ENCODE measurements at places on chromosomes 5 and 9.
A peak's percentile ranks its signal among the peaks of the same experiment; 100 is the strongest.

- no peak for DNase-seq
Measured at GRCh38 chr5:53942724-53943123, 367.6 kb downstream of the ARL15 start.

GRCh38 chr5:142857405-142857804, 87.2 kb downstream of the ARHGAP26 start:
- no peak for DNase-seq

DNA sequence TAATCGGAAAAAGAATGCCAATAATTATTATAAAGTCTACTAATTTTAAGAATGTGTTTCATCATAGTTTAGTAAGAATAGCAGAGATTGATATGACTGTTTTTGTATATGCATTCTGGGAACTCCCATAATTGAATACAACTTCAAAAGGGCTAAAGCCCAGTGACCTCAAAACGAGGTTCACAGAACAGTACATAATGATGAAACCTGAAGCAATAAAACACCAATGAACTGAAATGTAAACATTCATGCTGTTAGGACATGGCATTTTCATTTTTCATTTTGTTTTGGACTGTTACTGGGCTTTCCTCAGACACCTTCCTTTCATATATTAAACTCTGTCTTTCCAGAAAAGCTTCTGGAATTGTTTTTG, 684 bp upstream of the JMY start:
- DNase-seq, result no peak

GRCh38 chr5:148859703-148860102, 33.3 kb downstream of the ADRB2 start:
- DNase-seq, result no peak

GRCh38 chr5:134515801-134516200, 9.7 kb upstream of the JADE2 start:
- DNase-seq, result no peak

DNA sequence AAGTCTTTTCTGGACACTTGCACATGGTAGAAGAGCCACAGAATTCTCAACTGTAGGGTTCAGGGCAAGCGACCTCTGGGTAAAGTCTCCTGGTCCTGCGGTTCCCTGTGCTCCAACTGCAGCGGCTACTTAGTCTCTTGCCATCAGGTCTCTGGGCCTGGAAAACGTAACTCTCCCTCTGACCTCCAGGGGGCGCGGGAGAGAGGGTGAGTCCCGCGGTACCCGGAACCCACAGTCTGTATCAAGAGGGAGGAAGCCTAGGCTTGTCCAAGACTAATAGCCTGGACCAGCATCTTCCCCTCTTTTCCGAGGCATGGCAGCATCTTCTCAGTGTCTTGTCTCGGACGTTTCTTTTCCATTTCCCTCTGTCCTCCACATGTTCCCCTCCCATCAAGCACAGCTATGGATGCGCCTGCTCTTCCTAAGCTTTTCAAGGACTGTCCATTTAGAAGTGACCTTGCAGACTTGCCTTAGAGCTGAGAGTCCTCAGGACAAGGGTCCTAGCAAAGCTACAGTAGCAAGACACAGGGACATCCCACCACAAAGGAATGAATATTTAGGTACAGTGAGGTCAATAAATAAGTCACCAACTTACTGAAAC, 59.3 kb downstream of the FSTL4 start:
- DNase-seq, result no peak

DNA sequence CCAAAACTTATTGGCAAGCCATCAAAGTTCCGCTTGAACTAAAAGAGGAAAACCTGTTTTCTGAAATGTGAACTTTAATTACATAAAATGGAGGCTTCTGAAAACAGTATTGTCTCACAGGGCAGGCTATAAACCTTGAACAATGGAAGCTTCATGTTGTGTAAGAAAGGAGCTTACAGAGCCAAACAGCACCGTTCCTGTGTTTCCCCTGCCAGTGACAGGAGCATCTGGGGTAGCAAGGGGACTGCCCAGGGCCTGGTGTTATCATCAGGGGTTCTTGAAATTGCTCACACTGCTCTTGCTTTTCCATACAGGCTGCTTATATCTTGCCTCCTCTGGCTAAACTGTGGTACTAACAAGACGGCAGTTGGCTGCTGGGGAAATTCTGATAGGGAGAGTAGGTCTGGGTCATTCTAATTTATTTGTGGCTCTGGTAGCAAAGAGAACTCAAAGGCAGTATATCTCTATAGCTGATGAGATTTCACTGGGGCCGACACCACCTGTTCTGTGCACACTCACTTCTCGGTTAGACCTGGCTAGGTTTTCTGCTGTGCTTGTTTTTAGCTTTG, 40.4 kb downstream of the BASP1 start:
- DNase-seq, result no peak

DNA sequence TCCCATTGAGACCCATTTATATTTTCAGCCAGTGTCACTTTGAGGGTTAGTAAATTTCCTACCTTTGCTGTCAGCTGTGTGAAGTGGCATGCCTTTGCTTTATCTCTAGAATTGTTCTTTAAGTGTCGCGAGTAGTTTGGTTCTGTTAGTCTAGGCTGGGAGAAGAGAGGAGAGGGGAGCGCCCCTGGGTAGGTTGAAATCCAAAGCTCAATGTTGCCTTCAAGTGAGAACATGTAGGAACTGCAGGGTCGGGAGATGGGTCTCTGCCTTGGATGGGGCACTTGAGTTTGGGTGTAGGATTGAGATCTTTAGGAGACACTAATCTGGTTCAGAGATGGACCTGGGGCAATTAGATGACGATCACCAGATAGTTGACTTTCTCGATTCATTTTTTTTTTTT, 46.3 kb downstream of the STC2 start:
- peak; percentile 7 for DNase-seq

GRCh38 chr5:179223961-179224360, 121.3 kb downstream of the ADAMTS2 start:
- no peak for DNase-seq

DNA sequence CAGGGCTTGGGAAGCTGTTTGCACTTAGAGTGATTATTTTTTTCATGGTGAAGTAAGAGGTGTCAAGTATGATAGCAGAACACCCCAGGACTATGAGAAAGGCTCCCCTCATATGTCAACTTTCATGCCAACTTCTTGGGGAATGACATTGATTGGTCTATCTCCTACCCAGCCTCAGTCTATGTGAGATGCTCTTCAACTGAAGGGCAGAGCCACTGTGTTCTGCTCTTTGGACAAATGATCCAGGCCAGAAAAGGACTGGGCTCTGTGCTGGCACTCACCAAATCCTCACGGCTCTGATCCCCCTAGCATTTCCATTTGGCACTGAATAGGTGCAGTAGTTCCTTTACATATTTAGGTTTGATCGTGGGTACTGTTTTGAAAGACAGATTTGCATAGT, 151.1 kb downstream of the DMRT2 start:
- DNase-seq, result no peak

GRCh38 chr9:74729136-74729695, 158.5 kb downstream of the TRPM6 start:
- DNase-seq, result no peak

GRCh38 chr5:141570655-141571054, 48.1 kb downstream of the DIAPH1 start:
- no peak for DNase-seq

DNA sequence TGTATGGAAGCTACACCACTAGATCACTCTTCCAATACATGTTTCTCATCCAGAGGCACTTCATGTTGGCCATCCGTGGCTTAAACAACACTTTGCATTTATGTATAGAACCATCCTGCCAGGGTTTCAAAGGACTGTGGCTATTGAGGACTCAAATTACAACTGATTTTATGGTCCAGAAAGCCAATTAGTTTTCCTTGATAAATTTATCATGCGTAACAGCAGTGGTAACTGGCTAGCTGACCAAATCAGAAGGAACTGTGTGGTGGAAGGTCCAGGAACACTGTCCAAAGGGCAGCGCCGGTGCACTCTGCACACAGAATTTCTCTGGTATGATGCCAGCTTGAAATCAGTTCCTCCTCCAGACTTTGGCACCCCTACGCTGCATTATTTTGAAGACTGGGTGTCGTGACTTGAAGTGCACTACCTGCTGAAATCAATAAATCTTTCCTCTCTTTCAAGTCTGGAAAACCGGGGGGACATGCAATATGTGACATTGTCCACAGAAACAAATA, 69.3 kb upstream of the TMEM252 start:
- no peak for DNase-seq

DNA sequence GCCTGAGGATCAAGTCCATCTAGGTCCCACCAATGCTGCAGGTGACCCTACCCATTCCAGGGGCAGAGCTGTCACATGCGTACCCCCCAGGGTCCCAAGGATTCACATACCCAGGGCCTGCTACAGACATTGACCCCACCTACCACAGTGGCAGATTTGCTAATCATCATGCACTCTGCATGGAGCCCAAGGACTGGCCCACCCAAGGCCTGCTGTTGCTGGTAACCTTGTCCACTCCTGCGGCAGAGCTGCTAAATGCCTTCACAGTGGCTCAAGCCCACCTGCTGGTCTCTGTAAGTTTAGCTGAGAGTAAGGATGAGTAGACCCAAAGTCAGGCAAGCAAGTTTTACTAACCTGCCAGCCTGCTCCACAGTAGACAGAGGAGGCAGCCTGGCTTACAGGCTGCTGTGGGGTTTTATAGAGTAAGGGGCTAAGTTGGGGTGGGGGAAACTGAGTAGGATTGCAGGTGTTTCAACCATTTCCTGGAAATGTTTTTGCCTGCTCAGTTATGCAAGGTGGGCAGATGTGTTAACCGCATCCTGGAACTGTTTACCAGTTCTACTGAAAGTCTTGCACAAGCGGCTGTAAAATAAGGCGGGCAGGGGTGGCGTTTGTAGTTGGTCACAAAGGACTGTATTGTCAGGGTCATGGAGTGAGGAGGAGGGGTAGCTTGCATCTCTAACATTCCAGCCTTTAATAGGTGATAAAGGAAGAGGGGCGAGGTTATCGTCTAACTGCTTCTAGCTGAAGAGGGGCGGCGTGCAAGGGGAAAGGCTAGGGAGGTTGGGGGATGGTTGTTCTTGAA, 2163.5 kb upstream of the WWC1 start:
- DNase-seq, result no peak

DNA sequence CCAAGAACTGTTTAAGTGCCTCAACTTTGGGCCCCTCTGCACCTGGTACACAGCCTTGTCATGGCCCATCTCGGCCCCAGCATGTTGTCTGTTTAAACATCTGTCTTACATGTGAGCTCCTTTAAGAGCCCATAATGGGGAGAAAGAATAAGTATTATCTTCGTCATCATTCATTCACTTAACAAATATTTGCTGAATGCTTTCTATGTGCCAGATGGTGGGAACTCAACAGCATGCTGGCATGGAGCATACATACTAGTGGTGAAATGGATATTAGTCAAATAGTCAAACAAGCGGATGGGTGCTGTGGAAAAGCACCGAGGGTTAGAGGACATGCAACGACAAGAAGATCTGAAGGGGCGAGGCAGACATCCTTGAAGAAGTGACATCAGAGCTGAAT, 54.5 kb downstream of the GABBR2 start:
- DNase-seq, result peak; percentile 63

GRCh38 chr5:44619875-44620610, 188.7 kb upstream of the MRPS30 start:
- no peak for DNase-seq

GRCh38 chr9:20442461-20443319, 179.6 kb downstream of the MLLT3 start:
- peak; percentile 66 for DNase-seq

DNA sequence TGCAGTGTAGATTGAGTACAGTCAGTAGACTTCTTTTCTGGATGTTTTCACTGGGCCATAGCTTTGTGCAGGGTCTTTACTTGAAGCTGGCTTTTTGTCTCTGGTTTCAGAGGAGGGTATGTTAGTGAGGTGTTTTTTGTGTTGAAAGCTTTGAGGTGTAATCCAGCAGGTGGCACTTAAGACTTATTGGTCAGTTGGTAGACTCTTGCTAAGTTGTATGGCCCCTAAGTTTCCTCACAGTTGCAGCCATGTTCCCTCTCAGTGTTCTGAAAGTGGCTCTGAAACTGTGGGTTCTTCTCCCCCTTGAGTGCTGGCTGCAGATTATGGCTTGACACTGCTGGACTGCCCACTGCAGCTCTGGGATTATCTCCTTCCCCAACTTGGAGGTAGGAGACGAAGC, 55.7 kb upstream of the SLC44A1 start:
- DNase-seq, result no peak

Data from NCI-H1694 (cell line).